ENCODE measurements at places on chromosomes 2 and 18.

DNA sequence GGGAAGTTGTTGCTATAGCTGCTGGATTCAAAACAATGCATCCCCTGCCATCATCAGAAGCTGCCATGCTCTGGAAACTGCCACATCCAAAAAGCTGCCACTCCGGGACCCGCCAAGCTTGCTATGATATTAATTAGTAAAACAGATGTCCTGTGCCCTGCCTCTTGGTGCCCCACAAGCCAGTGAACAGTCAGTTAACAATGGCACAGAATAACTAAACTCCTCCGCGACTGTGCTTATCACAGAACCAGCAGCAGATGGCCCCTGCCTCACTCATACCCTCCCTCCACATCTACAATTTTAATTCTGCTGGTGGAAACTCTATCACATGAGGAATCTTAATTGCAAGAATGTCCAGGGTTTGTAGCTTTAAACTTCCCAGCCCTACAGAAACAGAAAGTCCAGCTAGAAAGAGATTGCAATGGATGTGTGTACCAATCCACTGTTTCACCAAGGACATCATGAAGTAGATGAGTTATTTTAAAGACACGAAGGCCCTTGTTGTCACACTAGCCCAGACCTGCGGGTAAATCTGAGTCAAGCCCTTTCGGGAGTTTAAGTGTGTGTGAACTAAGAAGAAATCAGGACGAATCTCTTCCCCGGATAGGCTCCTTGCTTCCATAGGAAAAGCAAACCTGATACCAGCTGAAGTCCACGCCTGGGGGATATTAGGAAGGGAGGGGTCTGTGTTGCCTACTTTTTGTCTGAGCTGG lies 7.4 kb upstream of the ACYP2 start:
- DNase-seq: no peak

- no peak for DNase-seq
Measured at GRCh38 chr2:63438181-63438580, 150.1 kb downstream of the WDPCP start.

GRCh38 chr18:49788327-49788898 lies 24.9 kb downstream of the ACAA2 start:
- no peak for DNase-seq

DNA sequence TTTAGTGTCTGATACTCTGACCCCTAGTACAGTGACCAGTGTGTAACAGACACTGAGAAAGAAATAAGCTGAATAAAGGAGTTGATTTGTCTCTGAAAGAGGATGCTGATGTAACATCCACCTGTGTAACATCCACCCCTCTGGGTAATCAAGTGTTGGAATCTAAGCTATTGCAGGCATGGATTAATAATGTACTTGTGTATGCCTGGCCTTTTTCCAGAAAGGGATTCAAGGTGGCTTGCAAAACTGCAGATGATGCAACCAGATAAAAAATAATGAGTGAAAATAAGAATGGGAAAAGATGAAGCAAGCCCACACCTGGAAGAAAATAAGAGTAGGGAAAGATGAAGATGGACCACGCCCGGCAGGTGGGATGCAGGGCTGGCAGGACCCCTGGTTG lies 48.2 kb upstream of the FOXI3 start:
- no peak for DNase-seq

DNA sequence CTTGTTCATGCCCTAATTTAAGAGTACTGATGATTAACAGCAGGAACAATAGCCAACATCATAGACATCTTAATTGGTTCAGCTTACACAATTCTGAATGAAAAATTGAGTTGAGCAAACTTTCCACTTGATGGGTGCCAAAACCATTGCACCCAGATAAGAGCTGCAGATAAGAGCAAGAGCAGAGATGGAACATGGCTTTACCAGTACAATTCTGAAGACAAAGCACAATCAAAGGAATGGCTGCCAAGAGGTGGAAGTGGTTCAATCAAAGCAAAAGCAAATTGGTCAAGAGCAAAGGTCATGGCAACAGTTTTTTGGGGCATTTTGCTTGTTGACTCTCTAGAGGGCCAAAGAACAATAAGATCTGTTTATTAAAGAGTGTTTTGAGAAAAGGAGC lies 65.6 kb upstream of the ATP5MC3 start:
- DNase-seq: no peak

DNA sequence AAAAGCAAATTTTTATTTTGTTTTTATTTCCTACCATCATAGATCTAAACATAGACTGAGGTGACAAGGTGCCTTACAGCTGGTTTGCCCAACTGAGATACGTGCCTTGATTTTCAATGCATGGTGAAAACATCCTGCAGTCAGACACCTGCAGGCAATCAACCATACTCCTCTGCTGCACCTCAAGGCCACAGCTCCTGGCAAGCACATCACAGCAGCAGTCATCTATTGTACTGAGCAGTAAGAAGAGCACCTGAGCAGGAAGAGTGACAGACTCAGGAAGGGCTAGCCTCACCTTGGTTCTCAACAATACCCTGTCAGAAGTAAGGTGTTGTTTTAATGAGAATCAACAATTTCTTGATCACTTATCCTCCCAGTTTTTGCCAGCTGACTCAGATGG lies 1206.8 kb upstream of the NRXN1 start:
- no peak for DNase-seq

- DNase-seq: no peak
Measured at GRCh38 chr2:15799432-15799827, 140.9 kb upstream of the MYCN start.

DNA sequence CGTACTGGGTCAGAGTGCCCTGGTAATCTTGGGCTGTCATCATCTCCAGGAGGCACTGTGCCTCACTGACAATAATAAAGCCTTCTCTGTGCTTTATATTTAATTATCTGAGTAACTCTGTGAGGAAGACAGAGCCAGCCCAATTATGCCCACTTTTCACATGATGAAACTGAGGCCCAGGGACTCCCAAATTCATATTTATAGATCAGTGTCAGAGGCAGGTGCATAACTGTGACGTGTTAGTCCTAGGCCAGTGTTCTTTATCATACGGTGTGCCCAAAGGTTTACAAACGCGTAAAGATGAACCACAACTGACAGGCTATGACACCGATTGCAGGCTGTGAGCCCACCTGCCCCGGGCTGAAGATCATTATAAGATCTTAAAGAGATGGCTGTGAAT lies 65.4 kb downstream of the XDH start:
- no peak for DNase-seq

DNA sequence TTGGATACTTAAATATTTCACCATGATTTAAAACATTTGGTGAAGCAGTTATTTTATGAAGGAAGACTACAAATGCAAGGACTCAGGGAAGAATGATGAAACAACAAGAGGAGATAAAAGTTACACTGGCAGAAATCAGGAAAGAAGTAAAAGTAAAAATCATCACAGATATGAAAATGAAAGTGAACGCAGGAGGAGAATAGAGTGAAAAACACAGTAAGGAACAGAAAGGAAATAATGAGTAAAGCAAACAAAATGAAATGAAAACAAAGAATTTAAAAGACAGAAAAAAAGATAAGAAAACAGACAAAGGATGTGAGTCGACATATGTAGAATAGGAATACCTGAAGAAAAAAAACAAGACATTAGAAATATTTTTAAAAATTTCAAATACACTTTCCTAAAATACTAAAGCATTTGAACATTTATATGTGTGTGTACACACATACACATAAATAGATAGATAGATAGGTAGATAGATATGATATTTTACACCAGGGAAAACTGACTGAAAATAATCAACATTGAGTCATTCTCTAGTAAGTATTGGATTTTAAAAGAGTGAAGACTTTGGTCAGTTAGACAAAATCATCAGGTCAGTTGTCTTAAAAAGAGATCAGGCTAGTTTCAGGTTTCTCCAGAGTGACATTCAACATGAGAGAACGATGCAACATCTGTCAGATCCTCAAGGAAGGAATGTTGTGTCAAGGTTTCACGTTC lies 12.1 kb upstream of the KDSR start:
- DNase-seq: no peak

- no peak for DNase-seq
Measured at GRCh38 chr2:176491172-176491904, 222.1 kb downstream of the MTX2 start.

DNA sequence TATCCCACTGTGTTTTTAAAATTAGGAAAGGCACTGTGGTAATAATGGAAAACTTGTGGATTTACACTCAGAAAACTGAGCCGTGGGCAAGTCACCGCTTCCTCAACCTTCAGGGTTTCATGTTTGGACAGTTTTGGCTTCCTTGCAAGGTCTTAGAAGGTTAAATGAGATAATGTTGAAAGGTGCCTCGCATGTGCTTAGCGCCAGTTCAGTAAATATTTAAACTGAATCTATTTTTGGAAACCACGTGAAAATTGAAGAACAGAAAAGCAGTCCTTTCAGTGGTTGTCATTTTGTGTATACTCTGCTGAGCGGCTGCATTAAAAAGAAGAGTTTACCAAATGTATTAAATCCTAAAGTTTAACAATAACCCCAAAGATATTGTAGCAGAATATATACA lies 15.2 kb upstream of the AGAP1 start:
- DNase-seq: no peak

DNA sequence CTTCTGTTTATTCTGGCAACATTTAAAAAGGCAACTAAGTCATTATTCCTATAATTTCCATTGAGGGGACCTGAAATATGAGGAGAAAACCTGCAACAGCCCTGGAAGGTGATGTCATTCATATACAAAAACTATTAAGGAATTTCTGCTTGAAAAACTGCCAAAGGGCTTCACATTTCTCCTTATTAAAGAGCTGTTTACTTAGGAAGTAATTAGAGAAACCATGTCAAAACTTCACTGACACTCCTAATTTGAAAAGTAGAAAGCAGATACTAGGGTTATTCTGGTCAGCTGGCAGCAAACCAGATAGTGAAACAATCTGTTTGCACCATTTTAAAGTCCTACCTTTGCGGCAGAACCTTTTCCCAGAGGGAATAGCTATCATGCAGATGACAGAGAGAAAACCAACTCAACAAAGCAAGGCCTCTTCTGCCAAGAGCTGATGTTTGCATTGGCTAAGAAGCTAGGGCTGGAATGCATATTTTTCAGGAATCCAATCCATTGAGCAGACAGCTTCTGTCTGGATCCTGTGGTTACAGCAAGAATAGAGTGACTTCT lies 592.2 kb upstream of the SYT4 start:
- DNase-seq: no peak

GRCh38 chr18:24731981-24732380 lies 271.5 kb downstream of the HRH4 start:
- no peak for DNase-seq

GRCh38 chr2:55109219-55109891 lies 59.1 kb upstream of the RTN4 start:
- DNase-seq: no peak

DNA sequence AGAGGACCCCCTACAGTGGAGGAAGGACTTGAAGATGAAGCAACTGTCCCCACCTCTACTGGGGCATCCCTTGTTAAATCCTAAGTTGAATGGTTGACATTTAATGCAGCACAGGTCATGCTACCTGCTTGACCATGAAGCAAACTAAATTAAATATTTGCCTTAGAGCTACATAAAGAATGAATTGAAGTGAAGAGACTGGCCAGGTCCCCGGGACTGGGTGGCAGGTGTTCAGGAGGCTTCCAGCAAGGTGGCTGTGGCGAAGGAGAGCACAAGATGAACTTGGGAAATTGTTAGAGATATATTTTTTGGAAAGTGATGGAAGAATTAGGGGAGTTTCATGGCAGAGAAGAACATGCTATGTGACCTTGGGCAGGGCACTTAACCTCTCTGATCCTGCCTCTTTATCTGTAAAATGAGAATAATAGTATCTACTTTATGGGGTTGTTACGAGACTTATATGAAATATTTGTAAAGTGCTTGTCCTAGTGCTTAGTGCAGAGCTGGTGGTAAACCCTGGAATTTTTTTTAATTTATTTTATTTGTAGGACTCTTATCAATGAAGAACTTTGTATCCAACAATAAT lies 37.3 kb downstream of the EFR3B start:
- DNase-seq: no peak

DNA sequence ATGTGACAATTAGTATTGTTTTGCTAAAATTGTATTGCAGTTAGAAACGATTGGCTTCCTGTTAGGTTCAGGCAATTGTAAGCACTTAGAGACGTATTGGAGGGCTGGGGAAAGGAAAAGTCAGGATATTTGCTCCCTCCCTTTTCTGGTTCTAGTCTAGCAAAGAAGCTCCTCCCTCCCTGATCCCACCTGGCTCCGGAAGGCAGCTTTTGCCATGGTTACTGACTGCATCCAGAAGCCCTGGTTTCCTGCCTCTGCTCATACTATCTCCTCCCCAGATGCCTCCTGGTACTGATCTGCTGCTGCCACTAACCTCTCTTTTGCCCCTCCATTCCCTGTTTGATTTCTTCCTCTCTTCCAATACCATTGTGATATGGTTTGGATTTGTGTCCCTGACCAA lies 275.9 kb downstream of the MREG start:
- no peak for DNase-seq

DNA sequence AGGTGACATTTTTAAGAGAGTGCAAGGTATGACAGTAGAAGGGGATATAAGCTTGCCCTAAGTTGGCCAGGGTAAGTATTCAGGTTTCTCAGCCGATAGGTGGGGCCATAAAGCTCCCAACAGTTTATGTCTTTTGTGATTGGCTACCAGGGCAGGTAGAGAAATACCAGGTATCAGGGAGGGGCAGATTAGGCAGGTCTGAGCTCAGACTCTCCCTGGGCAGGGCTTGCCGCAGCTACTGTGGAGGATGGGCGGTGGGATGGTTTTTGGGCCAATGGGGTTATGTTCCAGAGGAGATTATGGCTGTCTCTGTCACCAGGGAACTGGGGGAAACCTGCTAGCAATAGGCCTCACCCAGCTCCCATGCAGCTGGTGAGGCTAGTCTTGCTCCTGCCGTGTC lies 211.6 kb downstream of the PTH2R start:
- no peak for DNase-seq

DNA sequence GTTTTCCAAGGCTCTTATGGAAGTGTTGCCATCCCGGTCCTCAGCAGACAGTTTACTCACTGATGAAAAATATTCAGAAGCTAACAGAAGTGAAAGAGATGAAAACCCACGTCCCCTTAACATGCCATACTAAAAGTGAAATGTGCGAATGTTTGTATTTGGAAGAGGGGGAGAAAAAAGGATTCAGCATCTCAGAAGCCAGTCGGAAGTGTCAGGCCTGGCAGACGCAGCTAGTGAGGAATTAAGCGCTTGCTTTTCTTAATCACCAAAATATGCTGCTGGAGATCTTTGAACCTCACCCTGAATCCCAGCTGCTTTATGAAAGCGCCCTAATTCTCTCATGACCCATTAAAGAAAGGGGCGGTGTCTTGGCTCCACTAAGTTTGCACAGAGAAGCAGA lies 653.7 kb downstream of the DCDC2C start:
- DNase-seq: no peak

- DNase-seq: no peak
Measured at GRCh38 chr2:136770384-136770783, 5.0 kb downstream of the THSD7B start.

- no peak for DNase-seq
Measured at GRCh38 chr2:173441222-173441621, 86.5 kb downstream of the CDCA7 start.
